Chondrocyte (in vitro differentiated cells): ENCODE measurements at places on chromosomes 4 and X.

GRCh38 chr4:128830906-128831503 is 21.5 kb downstream of the JADE1 start:
- DNase-seq: no peak

DNA sequence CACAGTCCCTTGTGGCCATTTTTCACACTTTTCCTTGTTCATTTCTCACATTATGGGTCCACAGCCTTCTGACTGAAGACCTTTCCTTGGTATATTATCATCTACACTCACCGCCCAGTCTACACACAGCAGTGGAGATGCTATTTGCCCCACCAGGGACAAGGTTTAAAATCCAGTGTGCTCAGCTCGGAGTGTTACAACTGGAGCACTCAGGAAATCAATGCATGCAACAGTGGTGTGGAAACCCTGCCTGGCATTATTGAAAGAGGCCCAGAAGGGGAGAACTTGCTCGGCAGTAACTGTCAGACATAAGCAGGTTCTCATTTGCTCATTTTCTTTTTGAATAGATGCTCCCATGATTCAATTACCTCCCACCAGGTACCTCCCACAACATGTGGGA is 340.9 kb downstream of the DHRSX start:
- no peak for DNase-seq

- DNase-seq: no peak
Measured at GRCh38 chrX:66191563-66191962, 27.5 kb downstream of the HEPH start.

GRCh38 chr4:147034372-147034771 is 88.7 kb upstream of the TTC29 start:
- no peak for DNase-seq

GRCh38 chrX:74286950-74287740 is 16.8 kb upstream of the ZCCHC13 start:
- DNase-seq: no peak

- DNase-seq: no peak
Measured at GRCh38 chr4:156516698-156517097, 454.9 kb downstream of the PDGFC start.

- no peak for DNase-seq
Measured at GRCh38 chr4:8854016-8854415, 17.6 kb downstream of the HMX1 start.

GRCh38 chr4:140042634-140043033 is 111.3 kb downstream of the MAML3 start:
- no peak for DNase-seq

DNA sequence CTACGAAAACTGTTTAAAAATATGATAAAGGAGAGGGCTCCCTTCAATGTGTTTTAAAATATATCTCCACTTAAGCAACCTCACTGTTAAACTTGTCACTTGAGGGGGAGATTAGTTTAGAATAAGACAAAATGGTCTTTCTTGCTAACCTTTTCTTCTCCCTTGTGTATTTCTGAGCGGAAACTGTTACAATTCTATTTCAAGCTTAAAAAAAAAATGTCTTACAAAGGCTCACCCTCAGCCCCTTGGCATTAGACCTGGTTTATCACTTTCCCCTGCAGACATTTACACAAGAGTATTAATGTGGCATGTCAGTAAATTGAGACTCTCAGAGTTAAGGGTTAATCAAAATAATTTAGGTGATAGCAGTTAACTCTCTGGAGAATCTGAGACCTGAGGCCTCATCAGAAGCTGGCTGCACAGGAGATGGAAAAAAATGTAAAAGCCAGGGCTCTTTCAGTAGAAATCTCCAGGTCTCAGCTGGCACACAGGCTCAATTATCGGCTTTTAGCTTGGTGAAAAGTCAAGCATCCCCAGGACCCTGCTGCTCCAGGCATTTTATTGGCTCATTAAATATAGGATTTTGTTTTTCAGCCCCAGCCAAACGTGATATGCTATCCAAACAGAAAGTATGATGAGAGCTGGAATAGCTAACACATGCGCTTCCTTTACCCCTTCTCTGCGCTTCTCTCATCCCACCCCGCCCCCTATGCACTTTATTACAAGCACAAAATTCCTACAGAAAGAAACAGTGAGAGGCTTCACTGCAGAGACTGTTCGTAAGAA is 130.5 kb downstream of the PPA2 start:
- no peak for DNase-seq

DNA sequence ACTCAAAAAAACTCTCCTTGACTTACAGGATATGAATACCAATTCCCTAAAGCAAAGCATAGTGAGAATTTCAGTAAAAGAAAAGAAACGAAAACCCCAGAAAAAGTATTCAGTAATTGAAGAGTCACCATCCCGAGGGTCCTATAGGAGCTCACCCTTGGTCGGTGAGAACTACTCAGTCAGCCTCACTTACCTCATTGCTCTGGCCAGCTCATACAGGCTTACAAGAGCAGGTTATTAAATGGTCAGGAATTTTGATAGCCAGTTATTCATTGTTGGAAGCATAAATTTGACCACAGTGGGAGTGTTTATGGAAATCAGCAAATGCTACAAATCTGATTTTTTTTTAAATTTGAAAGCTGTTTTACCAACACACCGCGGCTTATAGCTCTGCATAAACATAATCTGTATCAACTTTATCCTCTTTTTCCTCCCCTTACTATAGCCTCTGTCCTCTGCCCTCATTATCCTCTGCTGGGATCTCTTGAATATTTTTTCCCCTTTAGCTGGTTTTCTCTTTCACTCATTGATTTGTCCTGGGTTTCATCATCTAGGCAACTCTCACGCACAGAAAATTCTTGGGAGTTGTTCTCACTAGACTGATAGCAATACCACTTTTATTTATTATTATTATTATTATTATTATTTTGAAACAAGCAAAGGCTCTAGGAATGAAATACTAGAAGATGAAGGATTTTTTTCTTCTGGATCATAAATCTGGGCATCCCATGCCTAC is 11.0 kb upstream of the CXCL2 start:
- DNase-seq: no peak

GRCh38 chr4:87097075-87097474 is 123.3 kb downstream of the KLHL8 start:
- no peak for DNase-seq

GRCh38 chr4:121273191-121273590 is 107.6 kb downstream of the QRFPR start:
- no peak for DNase-seq

DNA sequence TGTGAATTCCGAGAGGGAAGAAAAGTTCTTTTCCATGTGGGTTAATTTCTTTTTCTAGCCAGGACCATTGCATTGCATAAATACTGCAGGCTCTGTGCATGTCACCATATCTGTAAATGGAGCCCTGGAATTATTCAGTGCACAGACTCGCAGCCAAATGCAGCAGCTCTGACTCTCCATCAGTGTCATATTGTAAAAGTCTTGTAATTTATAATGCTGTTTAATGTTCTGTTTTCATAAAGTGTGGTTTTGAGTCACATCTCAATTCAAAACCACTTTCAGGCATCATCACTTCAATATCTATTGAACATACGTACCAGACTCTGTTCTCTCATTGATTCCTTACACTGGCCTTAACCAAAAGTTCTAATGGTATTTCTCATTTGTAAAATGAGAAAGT is 193.9 kb upstream of the RPL34 start:
- no peak for DNase-seq

- DNase-seq: no peak
Measured at GRCh38 chrX:43615660-43616059, 40.4 kb upstream of the MAOA start.

- no peak for DNase-seq
Measured at GRCh38 chrX:13515211-13515930, 54.0 kb upstream of the EGFL6 start.

GRCh38 chr4:108372681-108373080 is 203.9 kb upstream of the LEF1 start:
- DNase-seq: no peak

- DNase-seq: no peak
Measured at GRCh38 chr4:37990731-37991245, 30.6 kb downstream of the PTTG2 start.

DNA sequence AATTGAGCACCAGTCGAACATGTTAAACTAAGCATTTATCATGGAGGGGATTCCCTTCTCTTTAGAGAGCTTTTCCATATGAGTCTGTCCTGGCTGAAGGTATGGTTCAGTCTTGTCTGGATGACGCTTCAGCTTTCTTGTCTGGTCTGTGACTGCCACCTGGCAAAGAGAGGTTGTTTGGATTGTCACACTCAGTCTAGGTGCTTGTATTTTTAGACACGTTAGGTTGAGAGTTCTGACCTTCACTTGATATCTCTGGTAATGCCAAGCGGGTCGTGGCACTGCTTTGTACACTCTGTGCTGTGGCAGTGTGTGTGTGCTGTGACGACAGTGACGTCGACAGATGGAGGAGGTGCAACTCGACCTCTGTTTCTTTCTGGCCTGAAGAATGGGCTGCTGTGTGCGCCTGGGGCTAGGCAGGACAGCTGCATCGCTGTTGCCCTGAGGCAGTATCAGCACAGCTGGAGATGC is 12.6 kb downstream of the NOCT start:
- DNase-seq: no peak

- DNase-seq: no peak
Measured at GRCh38 chr4:147011411-147011810, 65.7 kb upstream of the TTC29 start.

DNA sequence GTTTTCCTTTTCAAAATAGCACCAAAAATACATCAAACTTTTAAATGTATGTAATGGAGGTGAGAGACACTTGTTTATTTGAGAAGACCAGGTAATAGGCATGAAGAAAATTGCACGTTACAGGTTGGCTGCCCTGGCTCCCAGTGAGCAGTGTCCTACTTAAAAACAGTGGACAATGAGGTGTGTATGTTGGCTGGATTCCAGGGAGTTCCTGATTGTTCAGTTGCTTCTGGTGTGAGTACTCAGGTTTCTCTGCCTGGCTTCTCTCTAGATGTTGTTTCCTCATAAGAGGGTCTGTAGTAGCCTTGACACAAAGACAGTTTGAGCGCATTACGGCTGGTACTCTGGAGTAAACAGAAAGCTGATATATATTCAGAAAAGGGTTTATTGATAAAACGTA is 29.4 kb downstream of the SNX25 start:
- DNase-seq: no peak

DNA sequence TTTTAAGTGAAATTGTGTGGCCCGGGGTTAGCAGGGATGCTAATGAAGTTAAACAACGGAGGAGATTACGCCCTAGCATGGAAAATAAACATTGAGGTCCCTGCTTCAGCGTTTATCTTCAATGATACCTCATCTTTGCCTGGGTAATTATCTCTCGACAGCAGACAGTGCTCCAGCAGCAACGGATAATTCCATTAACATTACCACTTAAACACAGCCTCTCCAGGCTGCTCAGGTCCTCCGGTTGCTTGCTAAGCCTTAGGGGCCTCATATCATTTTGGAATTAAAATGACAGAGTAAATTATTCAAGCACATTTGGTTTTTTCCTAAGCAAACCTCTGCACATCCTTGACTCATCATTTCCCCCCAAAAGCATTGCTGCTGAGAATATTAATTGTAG is 281.5 kb upstream of the KLF3 start:
- DNase-seq: no peak

DNA sequence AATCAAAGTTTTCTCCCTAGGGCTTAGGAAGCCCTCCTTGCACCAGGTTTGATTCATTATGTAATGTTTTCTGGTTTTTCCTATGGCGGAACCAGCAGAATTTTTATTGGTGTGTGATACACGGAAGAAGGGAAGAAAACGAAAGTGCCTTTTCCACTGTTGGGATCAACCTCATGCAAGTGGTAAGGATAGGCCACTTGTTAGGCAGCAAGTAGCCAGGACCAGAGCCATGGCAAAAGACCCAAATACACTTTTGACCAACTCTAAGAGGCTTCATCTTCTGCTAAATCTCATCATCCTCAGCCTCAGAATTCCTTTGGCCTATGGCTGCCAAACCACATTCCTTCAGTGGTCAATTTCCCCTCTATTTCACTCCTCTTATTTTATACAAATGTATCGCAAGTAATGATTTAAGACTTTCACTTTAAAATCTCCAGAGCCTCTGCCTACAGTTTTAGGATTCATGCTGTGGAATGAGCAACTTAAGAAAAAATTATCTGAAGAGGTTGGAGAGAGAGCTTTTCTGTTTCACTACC is 21.2 kb downstream of the PPAT start:
- DNase-seq: no peak

GRCh38 chr4:87941537-87942392 is 33.7 kb upstream of the SPP1 start:
- DNase-seq: no peak
